NCI-H146 (cell line): ENCODE measurements at places on chromosomes 1 and 21.

DNA sequence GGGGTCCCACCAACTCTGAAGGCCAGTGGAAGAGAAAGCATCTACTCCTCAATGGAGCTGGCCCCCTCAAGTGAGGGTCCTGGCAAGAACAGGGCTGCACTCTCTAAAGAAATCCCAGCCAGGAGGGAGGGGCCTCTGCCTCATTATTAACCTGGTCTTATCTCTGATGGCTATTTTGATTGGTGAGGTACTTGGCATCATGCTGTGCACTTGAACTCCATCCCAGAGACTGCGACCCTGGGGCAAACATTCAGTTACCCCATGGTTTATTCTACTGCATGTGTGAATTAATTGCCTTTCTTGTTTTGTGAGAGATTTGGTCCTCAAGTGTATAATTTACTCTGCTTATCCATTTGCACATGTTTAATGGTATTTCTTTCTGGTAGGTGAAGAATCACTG, 55.0 kb upstream of the ETV3 start:
- DNase-seq: no peak

GRCh38 chr1:204041803-204042505, 31.0 kb upstream of the SOX13 start:
- peak; percentile 23 for DNase-seq

DNA sequence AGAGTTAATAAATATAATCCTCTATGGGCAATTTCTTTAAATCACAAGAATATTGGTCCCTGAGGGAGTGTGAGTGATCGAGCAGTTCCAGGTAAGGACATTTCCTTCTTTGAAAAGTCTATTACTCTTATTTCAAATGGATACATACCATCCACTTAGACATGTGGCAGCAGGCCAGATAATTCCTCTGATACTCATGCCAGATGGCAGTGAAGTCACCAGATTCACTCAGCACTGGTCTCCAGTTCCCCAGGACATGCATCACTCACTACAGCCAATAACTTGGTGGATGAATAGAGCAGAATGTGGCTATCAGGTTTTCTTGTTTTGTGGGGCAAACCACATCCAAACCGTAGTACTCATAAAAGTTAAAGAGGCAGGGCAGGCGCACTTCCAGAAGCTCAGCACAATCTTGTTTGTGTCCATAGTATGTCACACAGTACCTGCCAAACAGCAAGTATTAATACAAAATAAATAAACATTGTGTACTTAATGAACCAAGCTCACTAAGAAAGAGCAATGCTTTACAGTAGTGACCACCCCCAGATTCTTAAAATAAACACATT, 74.2 kb upstream of the CD53 start:
- DNase-seq: no peak

DNA sequence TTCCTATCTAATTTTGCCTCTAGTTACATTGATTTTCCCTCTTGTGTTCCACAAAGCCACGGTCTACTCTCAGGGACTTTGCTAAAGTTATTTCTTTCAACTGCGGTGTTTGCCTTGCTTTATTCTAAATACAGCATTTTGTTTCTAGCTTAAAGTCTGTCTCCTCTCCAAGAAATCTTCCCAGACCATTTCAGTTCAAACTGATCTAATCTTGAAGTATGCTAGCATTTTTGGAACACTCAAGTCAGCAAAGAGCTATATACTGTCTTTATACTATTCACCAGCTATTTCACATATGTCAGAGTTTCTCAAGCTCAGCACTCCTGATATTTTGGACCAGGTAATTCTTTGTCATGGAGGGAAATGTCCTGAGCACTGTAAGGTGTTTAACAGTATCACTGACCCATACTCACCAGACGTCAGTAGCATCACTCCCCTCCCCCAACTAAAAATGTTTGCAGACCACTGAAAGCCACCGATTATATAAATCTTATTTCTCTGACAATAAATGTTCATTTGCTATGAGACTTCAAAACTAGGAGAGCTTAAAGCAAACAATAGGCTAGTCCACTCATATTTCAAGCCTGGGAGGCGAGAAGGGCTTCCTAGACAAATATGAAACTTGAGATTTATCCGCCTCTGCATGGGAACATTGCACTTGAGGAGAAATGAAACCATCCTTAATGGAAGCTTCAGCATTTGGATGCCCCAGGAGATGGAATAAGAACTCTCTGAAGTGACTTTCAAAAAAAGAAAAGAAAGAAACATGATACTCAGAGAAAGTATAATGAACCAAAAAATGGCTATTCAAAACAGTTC, 81.1 kb downstream of the KIAA0319L start:
- no peak for DNase-seq

DNA sequence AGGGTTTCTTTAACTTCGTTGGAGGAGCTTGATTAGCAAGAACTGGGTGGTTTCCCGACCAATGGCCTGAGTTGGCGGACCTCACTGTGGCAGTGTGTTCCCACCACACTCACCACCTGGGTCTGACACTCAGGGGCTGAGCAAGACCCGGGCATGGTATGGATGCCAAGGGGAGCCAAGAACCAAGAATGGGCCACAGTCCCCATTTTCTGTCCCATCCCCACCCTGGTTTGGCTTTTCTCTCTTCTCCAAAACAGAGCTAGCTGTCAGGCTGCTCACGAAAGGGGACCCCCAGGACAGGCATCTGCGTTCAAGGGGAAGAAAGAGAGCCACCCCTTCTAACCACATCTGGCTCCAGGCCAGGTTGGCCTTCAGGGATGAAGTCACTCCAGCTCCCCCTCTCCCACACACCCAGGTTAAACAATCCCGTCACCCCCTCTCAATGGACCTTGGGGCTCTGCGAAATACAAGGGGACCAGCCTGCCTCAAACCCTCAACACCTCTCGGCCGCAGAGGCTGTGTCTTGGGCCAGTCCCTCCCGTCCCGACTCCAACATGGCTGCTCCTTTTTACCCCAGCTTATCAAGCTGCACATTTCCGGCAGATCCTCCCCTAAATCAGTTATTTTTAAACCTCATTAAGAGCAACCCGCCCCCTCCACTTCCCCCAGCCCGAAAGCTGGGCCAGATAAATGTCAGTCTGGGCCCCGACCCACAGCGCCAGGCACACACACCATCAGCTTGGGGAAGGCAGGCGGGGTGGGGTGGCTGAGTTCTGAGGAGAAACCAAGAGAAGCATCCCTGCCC, 3.4 kb downstream of the TAGLN2 start:
- DNase-seq: no peak
